ENCODE measurements at places on chromosomes 5 and 9. TPM values are rescaled to one million over a fixed set of nuclear protein-coding genes. Genes with fewer than 3 reads are reported as not detected.

GRCh38 chr9:138043061-138043410 is 165.5 kb downstream of the CACNA1B start:
- no peak overlapping the region for H3K27ac ChIP-seq
- no peak overlapping the region for H3K4me3 ChIP-seq
- H3K27me3 ChIP-seq, result no peaks in the 10 kb centered on the region
- DNase-seq, result no peak

The PTPN3 gene
- total RNA-seq, result 6.3 TPM

The PCDHGA2 gene
- 0.42 TPM for total RNA-seq

The SPATA31E1 gene
- total RNA-seq, result not detected

DNA sequence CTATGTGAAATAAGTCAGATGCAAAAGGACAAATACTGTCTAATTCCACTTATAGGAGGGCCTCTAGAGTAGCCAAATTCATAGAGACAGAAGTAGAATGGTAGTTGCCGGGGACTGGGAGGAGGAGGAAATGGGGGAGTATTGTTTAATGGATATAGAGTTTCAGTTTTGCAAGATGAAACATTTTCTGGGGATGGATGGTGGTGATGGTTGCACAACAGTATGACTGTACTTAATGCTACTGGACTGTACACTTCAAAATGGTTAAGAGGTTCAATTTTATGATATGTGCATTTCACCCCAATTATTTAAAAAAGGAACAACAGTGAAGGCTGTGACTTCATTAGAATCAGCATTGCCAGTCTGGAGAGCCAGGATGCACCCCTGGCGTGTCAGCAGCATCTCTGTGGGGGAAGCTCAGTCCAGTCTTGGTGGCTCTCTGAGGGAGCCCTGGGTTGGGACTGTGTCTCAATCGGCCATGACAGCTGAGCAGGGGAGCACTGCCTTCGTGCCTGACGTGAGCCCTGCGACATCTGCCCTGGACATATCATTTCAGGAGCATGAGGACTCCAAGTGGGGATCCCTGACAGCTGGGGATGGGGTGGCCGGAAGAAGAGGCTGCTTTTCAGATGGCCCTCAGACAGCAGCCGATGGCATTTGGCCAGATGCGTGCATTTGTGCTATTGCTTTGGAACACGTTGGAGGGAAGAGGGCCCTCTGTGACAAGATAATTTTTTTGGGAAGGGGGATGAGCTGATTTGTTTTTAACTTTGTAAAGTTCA is 130.8 kb upstream of the STC2 start:
- H3K36me3 ChIP-seq, result no peaks in the 10 kb centered on the region
- no peak for DNase-seq
- H3K27ac ChIP-seq, result no peak overlapping the region
- H3K4me1 ChIP-seq, result no peaks in the 10 kb centered on the region

- DNase-seq, result no peak
- H3K36me3 ChIP-seq, result no peaks in the 10 kb centered on the region
- no peaks in the 10 kb centered on the region for H3K4me1 ChIP-seq
- H3K27ac ChIP-seq, result no peak overlapping the region
- no peak overlapping the region for H3K4me3 ChIP-seq
These were observed 24.2 kb downstream of the POU5F2 start for GRCh38 chr5:93717162-93717561.

- no peaks in the 10 kb centered on the region for H3K27me3 ChIP-seq
- no peaks in the 10 kb centered on the region for H3K36me3 ChIP-seq
- no peak overlapping the region for H3K4me3 ChIP-seq
These were observed 27.7 kb upstream of the NSMF start for GRCh38 chr9:137486545-137487453.

DNA sequence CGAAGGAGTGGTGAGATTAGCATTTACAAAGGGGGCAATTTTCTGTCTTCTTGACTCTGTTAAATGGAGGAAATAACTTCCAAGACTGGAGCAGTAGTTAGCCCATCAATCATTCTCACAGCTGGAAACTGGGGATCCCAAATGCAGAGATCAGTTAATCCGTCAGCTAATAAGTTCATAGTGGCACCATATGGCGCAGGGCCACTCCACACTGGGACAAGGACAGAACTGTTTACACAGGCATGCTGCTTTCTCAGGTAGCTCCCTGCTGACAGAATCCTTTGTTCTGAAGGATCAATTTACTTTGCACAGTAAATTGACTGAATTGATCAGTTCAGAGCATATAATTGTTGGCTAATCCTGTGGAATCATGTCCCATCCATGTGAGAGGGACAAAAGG is 395.7 kb downstream of the TMEM161B start:
- H3K36me3 ChIP-seq, result no peaks in the 10 kb centered on the region
- H3K4me1 ChIP-seq, result no peaks in the 10 kb centered on the region
- no peak overlapping the region for H3K4me3 ChIP-seq
- H3K27me3 ChIP-seq, result no peaks in the 10 kb centered on the region
- no peak overlapping the region for H3K27ac ChIP-seq
- no peak for DNase-seq

The CDHR2 gene
- total RNA-seq, result 21.8 TPM

DNA sequence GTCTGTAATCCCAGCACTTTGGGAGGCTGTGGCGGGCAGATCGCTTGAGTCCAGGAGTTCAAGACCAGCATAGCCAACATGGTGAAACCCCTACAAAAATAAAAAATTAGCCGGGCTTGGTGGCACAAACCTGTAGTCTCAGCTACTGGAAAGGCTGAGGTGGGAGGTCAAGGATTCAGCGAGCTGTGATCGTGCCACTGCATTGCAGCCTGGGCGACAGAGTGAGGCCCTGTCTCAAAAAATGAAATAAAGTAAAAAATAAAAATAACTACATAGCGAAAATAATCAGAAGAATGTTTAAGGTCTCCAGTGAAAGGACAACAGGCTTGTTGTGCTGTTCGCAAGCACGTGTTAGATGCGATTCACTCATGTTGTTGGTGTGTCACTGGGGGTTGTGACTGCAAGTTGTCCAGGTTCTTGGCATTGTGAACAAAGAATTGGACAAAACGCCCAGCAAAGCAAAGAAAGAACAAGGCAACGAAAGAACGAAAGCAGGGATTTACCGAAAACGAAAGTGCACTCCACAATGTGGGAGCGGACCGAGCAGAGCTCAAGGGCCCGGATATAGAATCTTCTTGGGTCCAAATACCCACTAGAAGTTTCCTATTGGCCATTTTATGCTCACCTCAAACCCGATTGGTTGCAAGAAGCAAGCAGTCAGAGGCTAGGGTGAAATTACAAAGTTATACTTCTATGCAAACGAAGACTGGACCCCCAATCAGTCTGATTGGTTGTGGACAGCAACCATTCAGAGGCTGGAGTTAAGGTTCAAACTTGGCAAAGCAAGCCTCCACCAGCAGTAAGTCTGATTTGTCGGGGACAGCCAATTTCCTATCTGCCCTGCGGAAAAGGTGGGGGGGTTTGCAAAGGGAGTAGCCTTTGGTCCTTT is 844 bp upstream of the MCCC2 start:
- H3K27ac ChIP-seq, result peak overlapping the region; percentile 92
- peak overlapping the region; percentile 96 for H3K4me3 ChIP-seq
- no peaks in the 10 kb centered on the region for H3K27me3 ChIP-seq
- H3K4me1 ChIP-seq, result peaks cover 5% of the 10 kb centered on the region
- DNase-seq, result no peak
- H3K36me3 ChIP-seq, result no peaks in the 10 kb centered on the region

The CTXN3 gene
- total RNA-seq, result not detected

DNA sequence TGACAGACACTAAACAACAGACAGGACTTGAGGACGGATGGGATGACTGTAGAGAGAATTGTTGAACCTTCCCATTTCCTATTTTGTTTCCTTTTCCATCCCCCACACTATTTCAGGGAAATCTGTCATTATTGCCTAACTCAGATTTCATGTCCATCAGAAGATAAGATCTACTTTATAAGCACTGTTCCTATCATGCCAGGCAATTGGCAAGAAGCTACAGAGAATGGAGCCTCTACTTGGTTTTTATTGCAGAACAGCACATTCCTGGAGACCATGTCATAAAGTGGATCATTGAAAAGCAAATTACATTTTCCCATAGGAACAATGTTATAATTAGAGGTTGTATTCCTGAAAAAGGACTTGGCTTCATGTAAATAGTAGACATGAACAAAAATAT is 173.7 kb upstream of the KIF2A start:
- DNase-seq, result no peak
- H3K27me3 ChIP-seq, result no peaks in the 10 kb centered on the region
- no peak overlapping the region for H3K27ac ChIP-seq
- H3K4me3 ChIP-seq, result no peak overlapping the region
- H3K36me3 ChIP-seq, result no peaks in the 10 kb centered on the region

DNA sequence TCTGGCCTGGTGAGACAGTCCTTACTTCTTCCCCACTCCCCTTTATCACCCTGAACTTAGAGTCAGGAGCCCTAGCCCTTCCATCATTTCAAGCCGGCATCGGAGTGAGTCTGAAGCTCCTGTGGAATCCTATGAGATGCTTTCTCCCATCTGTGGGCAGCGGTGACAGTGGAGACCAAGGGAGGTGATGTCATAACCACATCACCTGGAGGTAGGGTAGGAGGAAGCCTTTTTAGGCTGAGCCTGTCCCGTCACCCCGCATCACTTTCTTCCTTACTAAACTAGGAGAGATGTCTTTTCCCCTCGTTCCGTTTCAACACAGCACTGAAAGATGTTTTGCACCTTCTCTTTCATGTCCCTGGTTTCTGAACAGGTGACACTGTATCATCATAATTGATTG is 124.1 kb upstream of the WWC1 start:
- H3K27me3 ChIP-seq, result no peaks in the 10 kb centered on the region
- H3K27ac ChIP-seq, result no peak overlapping the region
- no peak overlapping the region for H3K4me3 ChIP-seq
- H3K4me1 ChIP-seq, result no peaks in the 10 kb centered on the region

The STOM gene
- total RNA-seq, result 398 TPM

DNA sequence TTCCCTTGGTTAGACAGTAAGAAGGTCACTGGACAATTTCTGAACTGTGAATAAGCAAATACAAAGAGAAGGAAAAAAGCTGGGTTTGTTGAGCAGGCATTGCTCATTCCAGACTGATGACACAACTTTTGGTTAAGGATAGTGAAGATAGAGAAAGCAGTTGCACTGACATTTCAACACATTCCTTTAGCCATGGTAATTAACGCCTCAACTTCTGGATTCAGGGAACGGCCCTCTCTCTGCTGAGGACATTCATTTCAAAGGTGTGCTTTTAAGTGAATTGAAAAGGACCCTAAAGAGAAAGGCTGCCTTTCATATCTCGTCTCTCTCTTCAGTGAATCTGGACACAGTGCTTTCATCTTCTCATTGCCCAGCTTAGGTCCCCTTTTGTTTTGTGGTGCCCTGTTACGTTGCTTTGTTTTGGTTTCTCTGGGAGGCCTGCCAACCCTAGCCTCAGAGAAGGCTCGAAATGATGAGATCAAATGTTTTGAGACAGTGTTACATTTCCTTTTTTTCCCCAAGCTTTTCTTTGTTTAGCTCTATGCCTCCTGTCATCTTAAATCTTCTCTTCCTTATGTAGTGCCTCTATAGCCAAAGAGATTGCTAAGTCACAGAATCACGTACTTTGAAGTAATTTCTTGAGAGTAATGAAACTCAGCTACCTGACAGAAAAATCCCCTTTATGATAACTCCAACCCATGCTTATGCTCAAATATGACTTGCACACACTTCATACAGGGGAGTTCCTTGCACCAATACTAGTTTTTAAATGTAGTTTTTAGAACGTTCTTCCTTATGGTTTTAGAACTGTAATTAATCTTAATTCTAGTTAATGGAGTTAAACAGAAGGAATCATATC is 94.4 kb upstream of the IFNE start:
- no peak overlapping the region for H3K4me3 ChIP-seq
- DNase-seq, result no peak
- no peaks in the 10 kb centered on the region for H3K36me3 ChIP-seq
- no peaks in the 10 kb centered on the region for H3K4me1 ChIP-seq
- peaks cover 3% of the 10 kb centered on the region for H3K27me3 ChIP-seq
- H3K27ac ChIP-seq, result no peak overlapping the region

- no peak overlapping the region for H3K4me3 ChIP-seq
- peak overlapping the region; percentile 92 for H3K27ac ChIP-seq
- no peaks in the 10 kb centered on the region for H3K27me3 ChIP-seq
- peaks cover 66% of the 10 kb centered on the region for H3K4me1 ChIP-seq
- H3K36me3 ChIP-seq, result peaks cover 14% of the 10 kb centered on the region
These were observed 49.9 kb downstream of the SHB start for GRCh38 chr9:38018958-38019602.

DNA sequence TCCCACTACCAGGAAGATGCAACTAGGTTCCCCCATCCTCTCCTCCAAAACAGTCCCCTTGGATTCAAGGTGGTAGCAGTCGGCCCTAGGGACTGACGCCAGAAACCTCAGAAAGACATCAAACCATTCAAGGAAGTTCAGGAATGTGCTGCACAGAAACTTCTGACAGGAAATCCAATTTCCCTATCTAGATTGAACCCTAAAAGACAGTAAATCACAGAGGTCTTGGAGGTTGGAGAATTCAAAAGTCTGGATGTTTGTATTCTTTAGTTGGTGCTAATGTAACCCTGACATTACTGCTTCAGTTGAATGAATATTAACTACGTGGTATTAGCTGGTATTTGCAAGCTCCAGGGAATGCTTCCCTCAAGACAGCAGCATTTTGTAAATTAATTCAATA is 125.3 kb downstream of the SYK start:
- H3K4me3 ChIP-seq, result no peak overlapping the region
- no peaks in the 10 kb centered on the region for H3K4me1 ChIP-seq
- DNase-seq, result no peak
- H3K36me3 ChIP-seq, result no peaks in the 10 kb centered on the region

DNA sequence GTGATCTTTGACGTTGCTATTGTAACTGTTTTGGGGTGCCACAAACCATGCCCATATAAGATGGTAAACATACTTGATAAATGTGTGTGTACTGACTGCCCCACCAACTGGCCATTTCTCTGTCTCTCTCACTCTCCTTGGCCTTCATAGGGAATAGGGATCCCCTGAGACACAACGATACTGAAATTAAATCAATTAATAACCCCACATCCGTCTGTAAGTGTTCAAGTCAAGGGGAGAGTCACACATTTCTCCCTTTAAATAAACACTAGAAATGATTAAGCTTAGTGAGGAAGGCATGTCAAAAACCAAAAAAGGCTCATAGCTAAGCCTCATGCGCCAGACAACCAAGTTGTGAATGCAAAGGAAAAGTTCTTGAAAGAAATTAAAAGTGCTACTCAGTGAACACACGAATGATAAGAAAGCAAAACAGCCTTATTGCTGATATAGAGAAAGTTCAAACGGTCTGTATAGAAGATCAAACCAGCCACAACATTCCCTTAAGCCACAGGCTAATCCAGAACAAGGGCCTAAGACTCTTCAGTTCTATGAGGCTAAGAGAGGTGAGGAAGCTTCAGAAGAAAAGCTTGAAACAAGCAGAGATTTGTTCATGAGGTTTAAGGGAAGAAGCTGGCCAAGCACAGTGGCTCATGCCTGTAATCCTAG is 111.1 kb downstream of the UGCG start:
- no peaks in the 10 kb centered on the region for H3K36me3 ChIP-seq
- H3K4me3 ChIP-seq, result no peak overlapping the region
- H3K4me1 ChIP-seq, result no peaks in the 10 kb centered on the region
- no peak overlapping the region for H3K27ac ChIP-seq
- H3K27me3 ChIP-seq, result no peaks in the 10 kb centered on the region
- DNase-seq, result no peak

The FBP2 gene
- not detected for total RNA-seq

- DNase-seq, result no peak
- H3K36me3 ChIP-seq, result no peaks in the 10 kb centered on the region
- no peak overlapping the region for H3K27ac ChIP-seq
- peaks cover 10% of the 10 kb centered on the region for H3K27me3 ChIP-seq
These were observed 4.1 kb upstream of the PRDM12 start for GRCh38 chr9:130660326-130660682.
